ENCODE measurements at places on chromosomes 2 and 18. TPM values are rescaled to one million over a fixed set of nuclear protein-coding genes. Genes with fewer than 3 reads are reported as not detected.

IL1F10 gene
- not detected for total RNA-seq

RBM44 gene
- 0.14 TPM for total RNA-seq

PARD3B gene
- 1.5 TPM for total RNA-seq

IL37 gene
- total RNA-seq: 0.44 TPM

PUS10 gene
- total RNA-seq: 3.4 TPM

GALNT5 gene
- total RNA-seq: 10.2 TPM

SPATA3 gene
- not detected for total RNA-seq

CAD gene
- 50.5 TPM for total RNA-seq

EIF4E2 gene
- 79.2 TPM for total RNA-seq

SNTG2 gene
- total RNA-seq: not detected

CXCR2 gene
- total RNA-seq: 0.31 TPM

Measured in foreskin keratinocyte (primary cell).